ENCODE measurements at places on chromosomes 11 and 22.

DNA sequence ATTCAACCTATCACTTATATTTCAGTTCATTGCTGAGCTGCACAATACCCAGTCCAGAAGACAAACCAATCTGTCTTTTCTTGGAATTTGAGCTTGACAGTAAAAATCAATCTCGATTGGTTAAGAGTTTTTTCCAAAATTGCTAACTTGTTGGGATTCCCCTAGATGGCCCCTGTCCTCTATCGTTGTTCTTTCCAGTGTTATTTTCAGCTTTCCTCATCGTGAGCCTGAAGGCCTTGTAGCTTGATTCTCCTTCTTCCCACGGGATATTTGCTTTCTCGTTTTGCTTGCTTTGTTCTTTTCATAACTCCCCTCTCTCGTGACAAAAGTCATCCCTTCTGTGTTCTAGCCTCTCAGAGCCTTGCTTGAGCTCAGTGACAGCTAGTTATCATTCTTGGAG lies 3.1 kb downstream of the OR8B8 start:
- no peak for DNase-seq

- DNase-seq = no peak
These were observed 10.7 kb downstream of the OLFML1 start for GRCh38 chr11:7495882-7496551.

- DNase-seq = no peak
These were observed 706.8 kb downstream of the KCNA4 start for GRCh38 chr11:29309992-29310391.

- no peak for DNase-seq
These were observed 53.8 kb upstream of the CHRM4 start for GRCh38 chr11:46445192-46445919.

DNA sequence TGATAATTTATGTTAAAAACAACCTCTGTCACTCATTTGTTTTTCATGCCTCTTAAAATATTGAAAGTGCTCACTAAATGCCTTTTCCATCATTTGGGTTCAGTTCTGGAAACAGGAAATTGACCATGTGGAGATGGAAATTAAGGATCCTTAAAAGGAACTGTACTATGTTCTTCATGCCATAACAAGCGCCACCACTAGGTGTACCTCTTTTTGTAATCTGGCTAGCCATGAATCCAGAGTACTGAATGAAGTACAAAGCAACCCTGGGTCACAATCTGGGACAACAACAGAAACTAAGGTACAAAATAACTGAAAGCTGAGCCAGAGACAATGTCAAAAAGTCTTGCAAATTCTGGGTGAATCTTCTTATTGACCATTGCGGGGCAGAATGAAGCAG lies 559.1 kb downstream of the FAM181B start:
- no peak for DNase-seq

GRCh38 chr11:104124979-104125378 lies 39.0 kb downstream of the PDGFD start:
- no peak for DNase-seq

- no peak for DNase-seq
These were observed 9.1 kb upstream of the TCF20 start for GRCh38 chr22:42279425-42280020.
